Motor neuron (in vitro differentiated cells): ENCODE measurements at places on chromosomes 3 and 15.

- ATAC-seq: peak; percentile 36
These were observed 79.4 kb upstream of the CADPS start for GRCh38 chr3:62954580-62954979.

DNA sequence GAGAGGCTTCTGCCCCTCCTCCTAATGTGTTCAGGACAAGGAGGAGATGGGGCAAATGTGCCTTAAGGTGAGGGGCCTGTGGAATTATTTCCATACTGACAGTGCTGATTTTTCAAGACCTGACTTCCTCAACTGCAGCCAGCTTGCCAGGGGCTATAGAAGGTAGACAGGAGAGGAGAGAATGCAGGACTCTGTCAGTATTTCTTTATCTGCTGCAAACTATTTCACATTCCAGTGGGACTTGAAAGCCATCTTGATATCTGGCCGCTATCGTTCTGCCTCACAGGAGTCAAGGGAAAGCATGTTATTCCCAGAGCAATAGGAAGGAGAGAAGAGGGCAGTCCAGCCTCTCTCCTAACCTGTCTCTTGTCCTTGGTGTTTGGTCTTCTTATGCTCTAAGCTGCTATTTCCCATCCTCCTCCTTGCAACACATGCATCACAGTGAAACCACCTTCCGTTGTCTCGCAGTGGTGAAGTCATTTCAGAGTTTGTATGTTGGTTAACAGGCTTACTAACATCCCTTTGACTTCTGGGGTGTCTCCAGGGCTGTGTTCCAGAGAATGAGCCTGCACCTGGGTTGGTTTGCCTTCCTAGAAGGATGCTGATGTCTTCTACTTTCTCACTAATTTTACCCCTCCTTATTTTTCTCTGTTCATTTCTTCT lies 95.1 kb upstream of the MRPS22 start:
- no peak for ATAC-seq

GRCh38 chr3:171116365-171116764 lies 89.8 kb upstream of the SLC2A2 start:
- ATAC-seq: no peak

DNA sequence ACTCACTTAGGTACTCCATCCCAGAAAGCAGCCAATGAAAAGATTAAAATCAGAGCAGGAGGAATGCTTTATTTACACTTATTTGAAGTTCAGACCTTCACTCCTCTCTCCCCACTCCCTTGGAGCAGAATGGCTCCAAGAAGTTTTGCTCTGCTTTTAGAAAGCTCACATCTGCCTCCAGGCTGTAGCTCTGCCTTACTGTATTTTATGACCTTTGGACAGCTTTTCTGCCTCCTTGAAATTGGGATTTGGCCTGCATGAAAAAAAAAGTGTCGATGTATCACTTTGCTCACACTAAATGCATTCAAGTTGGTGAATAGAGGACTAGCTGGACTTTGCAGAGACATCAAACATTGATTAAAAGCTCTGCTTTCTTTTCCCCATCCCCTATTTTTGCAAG lies 95.3 kb downstream of the SLC9A9 start:
- ATAC-seq: no peak

GRCh38 chr15:43941555-43941954 lies 114.8 kb downstream of the WDR76 start:
- ATAC-seq: no peak

DNA sequence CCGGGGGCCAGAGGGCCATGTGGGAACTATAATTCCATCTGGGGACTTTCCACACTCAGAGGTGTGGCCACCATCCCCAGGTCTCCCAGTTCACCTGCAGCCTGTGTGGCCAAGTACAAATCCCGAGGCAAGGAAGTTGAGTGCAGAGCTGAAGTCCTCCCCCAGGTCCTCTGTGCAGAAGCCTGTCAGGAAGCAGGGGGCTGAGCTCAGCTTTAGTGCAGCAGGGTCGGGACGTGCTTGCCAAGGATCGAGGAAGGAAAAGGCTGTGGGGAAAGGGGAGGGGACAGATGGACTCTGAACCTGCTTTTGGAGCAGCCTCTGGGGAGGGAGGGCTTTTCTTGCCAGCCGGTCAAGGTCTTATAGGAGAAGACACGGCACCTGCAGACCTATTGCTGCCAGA lies 67.7 kb downstream of the CHRNA7 start:
- ATAC-seq: no peak

GRCh38 chr3:180320631-180321030 lies 281.3 kb upstream of the TTC14 start:
- ATAC-seq: no peak
